ENCODE measurements at places on chromosomes 11 and 22.

DNA sequence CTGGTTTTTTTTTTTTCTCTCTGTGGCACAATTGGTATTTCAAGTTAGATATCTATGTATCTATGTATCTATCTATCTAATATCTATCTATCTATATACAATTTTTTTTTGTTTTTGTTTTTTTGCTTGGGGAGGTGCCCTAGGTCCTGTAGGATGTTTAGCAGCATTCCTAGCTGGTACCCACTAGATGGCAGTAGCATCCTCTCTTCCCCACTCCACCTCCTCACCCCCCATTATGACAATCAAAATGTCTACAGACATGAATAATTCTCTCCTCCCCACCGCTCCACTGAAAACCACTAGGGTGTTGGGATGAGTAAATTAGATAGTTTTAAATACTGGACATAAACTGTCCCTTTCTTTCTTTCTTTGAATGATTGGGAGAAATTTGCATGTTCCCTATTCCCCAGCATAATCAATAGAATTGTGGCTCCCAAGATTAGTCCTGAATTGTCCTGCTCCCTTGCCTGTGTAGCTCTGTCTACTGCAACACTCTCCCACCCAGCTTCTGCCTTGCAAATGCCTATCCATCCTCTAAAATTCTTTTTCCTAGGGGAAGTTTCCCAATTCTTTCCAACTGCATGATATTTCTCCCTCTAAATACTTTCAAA lies 1152.4 kb downstream of the LRRC4C start:
- no peak for DNase-seq

DNA sequence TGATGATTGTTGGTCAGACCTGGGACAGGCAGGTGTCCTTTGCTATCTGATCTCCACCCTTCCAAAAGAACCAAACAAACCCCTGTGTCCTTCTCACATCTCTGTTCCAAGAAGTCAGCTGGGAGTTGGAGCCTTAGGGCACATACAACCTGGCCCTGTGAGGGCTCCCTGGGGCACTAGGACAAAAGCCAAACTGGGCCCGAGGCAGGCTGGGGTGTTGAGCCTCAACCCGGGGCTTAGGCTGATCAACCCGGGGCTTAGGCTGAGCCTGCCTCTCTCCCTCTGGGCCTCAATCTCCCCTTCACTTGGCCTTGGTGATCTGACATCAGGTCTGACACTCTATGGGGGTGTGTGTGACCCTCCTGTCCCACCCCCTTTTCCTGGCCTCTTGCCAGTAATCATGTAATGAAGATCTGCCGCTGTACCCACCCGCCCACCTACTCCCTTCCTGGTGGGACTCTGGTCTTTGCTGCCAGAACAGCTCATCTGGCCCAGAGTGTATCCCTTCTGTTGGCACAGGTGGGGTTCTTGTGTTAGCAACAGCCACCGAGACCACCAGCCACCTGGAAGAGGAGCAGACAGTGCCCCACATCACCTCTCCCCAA lies 22.8 kb upstream of the UVRAG start:
- no peak for DNase-seq

- no peak for DNase-seq
Observed at GRCh38 chr11:77191429-77191822, 63.4 kb downstream of the MYO7A start.

DNA sequence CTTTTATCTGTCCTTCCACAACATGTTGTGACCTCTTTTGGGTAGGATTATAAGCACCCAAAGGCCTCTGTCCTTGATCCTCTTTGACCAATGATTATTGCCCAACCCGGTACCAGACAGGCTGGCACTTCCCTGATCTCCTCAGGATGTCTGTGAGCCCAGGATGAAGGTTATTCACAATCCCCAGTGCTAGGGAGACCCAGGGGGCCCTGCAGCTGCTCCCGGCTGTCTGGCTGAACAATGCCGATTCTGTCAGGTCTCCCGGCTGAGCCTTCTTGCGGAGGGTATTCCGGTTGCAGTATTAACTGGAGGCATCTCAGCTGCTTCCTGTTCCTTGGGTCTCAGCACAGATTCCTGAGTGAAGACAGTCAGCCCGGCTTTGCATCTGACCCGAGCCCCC lies 71.2 kb upstream of the CDON start:
- DNase-seq = no peak

GRCh38 chr22:46139895-46140350 lies 10.4 kb upstream of the PPARA start:
- no peak for DNase-seq

DNA sequence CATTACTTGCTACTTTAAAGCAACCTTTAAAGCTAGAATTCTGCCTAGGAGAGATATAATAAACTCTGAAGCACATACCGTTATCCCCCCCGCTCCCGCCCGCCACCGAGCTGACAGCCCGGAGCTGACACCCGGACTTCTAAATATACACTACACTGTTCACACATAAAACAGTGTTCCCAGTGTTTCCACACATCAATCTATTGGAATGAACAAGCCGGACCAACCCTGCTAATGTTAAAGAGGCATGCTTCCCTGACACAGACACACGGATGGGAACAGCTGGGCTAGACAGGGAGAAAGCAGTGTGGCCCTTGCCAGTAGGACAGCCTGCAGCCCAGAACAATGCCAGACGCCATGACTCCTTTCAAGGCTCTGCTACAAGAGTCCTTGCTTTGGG lies 108.4 kb upstream of the CSNK2A3 start:
- no peak for DNase-seq

DNA sequence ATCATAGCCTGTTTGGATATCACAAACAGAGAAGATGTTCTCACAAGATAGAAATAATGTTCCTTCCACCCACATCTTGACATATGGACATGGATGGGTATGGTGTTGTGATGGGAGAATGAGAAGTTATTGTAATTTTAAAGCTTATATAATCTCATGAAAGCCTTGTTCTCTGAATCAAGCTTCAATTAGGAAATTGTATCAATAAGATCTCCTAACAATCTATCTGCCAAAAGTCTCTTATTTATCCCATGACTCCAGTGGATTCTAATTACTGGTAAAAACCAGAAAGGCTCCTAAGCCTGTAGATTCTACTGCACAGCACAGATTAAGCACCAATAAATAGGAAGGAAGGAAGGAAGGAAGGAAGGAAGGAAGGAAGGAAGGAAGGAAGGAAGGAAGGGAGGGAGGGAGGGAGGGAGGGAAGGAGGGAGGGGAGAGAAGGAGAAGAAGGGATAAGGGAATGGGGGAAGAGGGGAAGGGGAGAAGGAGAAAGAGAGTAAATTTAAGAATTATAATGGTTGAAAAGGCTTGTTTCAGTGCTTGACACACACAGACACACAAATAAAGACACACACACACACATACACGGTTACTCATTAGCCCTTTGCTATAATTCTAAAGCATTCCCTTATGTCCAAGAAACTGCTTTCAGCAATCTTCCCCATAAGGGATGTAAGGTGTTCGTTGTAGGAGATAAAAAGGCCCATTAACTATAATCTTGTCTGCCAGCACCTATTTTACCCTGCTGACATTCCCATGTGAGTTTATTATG lies 258.0 kb upstream of the API5 start:
- no peak for DNase-seq

- no peak for DNase-seq
Observed at GRCh38 chr22:33726294-33726734, 194.0 kb downstream of the LARGE1 start.

GRCh38 chr11:84430661-84431060 lies 1144.5 kb upstream of the CCDC90B start:
- DNase-seq = no peak

DNA sequence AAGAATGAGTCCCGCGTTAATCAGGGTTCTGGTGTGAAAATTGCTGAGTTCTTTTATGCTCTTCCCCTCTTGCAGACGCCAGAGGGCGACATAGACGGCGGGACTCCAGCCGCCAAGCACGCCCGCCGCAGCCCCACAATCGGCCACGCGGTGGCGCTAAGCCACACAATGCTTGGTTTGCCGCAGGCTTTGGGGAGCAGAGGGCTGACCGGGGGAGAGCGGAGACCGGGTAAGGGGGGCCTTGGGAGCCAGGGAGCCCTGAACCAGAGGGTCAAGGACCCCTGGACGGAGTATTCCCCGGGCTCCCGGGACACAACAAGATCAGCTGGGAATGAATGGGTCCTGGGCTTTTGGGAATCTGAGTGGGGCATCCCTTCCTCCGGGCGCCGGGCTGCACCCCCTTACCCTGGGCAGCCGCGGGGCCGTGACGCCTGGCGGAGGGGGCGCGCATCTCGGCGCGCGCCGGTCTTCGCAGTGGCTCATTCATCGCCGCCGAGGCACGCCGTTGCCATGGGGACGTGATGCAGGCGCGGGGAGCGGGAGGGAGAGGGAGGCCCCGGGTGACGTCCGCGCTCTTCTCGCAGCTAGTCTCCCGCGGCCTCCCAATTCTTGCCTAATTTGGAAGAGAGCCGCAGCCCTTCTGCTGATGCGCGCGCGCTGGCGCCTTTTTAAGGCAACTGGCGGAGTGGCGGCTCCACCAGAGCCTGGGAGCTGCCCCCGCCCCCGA lies 12.2 kb upstream of the NPAS4 start:
- peak; percentile 95 for DNase-seq

DNA sequence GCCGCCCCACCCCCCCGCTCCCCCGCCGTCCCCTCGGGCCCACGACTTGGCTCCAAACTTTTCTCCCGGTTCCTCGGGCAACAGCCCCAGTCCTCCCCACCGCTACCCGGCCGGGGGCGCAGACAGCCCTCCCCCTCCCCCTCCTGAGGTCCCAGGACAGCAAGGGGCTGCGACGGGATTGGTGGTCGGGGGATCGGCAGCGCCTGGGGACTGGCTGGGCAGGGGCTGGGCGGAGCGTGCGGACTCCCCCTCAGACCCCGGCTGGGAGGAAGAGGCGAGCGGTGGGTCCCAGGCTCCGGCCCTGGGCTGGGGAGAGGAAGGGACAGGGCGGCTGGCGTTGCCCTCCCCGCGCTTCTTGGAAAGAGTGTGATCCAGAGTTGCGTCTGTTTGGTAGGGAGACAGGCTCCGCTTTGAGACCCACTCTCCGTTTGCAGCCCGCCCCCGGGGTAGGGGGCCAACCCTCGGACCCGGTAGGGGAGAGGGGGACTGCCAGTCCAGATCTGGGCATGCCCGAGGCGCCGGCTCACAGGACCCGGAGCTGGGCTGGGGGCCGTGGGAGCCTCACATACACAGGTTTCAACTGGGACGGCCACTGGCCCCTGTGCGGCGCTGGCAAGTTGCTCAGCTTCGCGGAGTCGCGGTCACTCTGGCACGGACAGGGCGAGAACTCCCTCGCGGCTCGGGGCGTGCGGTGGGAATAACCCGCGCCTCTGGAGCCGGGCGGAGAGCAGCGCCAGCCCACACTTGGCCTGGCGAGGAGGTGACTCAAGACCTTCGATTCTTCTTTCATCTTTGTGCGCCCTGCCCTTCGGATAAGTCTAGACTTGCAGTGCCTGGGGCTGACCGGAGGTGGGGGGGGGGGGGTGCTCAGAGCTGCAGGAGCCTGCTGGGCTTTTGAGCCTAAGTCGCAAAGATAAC lies 999 bp downstream of the TSKU start:
- DNase-seq = no peak

DNA sequence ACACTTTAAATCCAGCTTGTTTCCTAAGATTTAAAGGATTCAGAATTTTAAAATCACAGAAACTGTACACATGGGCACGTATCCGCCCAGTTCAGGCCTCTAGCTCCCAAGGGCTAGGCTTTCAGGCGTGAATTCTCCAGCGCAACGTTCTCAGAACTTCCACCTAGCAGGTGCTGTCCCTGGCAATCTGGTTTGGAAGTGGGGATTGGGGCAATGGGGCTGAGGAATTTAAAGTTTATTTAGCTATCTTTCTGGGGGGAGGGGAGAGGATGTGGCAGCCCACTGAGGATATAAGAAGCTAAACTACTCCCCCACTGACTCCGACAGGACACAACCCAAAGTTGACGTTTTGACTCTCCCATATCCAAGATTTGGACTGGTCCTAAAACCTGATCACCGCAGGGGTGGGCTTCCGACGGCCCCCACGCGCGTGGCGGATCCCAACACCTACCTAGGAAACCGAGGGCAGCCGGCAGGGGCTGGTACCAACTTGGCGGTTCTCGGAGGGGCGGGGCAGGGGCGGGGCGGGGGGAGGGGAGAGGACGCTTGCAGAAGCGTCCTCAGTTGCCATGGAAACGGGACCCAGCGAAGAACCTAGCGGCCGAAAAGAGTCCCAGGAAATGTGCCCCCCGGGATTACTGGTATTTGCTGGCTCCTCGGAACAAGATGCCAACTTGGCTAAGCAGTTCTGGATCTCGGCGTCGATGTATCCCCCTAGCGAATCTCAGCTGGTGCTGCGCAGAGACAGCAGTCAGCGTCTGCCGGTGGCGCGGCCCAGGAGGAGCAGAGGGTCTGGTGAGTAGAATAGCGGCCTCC lies at the start of gene HOATZ:
Gene HOATZ, plus strand, starts transcription at position 563 of the 816 bp plus-strand sequence. Its CDS starts 7 bp downstream, at position 570.
- DNase-seq = no peak

DNA sequence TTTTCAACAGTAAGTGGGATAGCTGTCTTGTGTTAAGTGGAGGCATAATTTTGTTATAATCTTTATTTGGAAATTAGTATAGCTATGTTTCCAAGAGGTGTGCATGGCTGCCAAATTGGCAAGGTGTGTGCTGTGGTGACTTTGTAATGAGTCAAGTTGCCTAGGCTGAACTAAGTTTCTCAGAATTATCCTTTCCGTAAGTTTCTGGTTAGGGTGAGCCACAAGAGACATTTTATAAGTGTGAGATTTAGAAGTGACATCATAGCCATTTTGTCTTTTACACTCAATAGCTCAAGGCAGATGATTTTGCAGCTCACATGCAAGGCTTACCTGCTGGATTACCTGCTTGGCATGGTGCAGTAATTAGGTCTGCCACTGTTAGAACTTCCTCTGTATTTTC lies 90.3 kb downstream of the C11orf87 start:
- DNase-seq = no peak

DNA sequence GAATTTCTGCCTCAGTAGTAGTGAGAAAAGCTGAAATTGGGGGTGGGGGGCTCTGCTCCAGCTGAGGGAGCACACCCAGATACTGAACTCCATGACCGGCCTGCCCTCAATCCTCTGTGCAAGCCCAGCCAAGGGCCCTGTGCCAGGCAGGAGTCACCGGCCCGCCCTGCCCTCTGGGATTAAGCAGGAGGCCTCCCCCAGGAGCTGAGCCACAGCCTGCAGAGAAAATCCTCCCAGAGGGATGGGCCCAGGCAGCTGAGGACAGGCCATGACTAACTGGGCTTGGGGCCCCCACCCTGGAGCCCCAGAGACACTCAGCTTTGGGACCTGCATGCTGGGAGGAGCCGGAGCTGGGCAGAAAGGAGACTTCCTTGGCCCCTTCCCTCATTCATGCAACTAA lies 48.8 kb downstream of the MN1 start:
- no peak for DNase-seq

DNA sequence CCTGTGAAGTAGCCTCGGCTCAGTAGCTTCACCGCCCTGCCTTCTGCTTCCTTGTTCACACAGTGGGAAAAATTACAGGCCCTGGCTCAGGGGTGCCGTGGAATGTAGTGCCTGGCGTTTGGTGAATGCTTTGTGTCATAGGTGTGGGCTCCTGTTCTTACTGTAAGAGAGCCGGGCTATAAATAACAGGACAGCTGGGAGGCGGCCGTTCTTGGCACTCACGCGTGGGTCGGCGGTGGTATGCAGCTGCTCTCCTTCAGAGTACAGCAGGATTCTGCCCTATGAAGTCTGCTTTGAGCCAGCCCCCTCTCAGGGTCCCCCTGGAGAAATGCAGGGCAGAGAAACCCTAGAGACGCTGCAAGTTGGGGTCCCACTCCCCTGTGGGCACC lies 84.2 kb downstream of the CTTN start:
- no peak for DNase-seq
